ENCODE measurements at places on chromosomes 7 and 10.

GRCh38 chr10:43322769-43323168 is 48.7 kb upstream of the FXYD4 start:
- DNase-seq: peak; percentile 83

GRCh38 chr10:89741126-89741762 is 39.9 kb downstream of the KIF20B start:
- no peak for DNase-seq

DNA sequence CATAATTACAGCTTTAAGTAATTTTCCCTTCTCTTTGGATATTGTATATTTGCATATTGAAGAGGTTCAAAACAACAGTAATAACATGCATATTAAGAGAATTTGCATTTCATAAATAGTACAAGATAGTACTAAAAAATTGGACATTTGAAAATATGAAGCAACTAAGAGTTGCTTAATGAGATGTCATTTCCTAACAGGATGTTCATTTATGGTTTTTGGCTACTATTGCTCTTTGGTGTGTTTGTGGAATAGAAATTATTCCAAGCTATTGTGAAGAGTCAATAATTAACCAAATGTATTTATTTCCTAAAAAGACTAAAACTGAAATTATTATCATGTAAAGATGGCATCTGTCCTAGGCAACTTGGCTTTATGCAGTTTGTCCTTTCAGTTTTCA is 4.1 kb upstream of the SGCE start:
- DNase-seq: no peak

GRCh38 chr7:44338600-44338999 is 13.2 kb upstream of the CAMK2B start:
- DNase-seq: no peak

DNA sequence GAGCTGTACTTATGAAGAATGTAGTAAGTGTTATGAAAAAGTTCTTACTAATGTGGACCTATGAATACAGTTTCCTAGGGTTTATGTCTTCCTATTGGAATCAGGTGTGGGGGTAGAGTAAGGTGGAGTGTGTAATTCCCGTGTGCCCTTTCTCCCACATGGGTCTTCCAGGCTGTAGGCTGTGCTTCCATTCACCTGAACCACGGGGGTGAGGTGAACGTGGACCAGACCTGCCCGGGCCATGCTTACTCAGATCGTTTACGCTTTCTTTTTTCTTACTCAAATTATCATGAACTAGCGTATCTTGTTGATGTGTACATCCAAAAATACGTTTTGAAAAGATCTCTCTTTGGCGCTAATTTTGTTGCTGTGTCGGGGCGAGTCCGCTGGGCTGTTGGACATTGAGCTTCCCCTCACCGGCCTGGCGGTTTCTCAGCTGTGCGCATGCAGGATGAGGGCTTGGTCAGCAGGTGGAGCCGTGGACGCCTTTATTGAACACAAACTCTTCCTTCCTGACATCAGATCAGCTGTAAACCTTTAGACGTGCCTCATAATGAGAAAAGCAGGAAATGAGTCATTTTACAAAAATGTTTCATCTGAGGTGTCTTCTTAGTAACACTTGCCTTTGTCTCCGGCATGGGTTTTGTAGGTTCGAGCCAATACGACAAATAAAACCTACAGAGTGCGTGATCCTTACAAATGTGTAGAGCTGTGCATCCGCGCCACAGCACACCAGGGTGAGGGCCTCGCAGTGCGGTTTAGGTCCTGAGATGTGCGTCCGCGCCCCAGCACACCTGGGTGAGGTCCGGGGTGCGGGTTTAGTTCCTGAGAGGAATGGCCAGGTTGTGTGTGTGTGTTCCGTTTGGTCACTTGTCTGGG is 53.8 kb downstream of the WDR37 start:
- peak; percentile 83 for DNase-seq

- no peak for DNase-seq
Observed at GRCh38 chr10:61052469-61053205, 108.7 kb upstream of the RHOBTB1 start.

DNA sequence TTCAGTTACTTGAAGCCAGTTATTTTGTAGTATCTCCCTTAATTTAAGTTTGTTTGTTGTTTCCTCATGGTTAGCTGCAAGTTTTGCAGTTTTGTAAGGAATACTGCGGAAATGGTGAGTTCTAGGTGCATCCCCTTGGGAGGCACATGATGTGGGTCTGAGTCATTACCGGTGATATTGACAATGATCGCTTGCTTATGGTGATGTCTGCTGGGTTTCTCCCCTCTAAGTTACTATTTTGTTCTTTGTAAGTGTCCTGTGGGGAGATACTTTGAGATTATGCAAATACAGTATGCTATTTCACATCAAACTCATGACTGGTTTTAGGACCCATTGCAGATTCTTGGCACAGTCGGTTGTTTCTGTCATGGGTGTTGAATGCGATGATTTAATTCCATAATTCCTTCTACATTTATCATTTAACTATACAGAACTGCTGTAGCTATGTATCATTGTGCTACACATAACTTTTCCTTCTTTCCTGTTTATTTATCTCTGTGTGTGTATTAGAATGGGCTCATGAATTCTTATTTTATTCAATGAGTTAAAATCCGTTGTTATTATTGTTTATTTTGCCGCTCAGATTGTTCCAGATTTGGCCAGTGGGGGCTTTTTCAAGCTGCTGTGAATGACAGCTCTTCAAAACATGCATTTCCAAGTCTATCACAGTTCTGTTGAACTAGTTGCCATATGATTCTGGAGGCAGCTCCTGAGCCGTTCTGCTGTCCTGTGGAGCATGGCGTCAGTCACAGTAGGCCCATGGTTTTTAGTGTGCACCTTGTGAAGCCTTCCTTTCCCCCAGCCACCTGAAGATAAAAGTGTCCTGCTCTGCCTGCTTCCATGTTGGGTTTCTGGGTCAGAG is 18.4 kb downstream of the TSPAN14 start:
- peak; percentile 68 for DNase-seq

DNA sequence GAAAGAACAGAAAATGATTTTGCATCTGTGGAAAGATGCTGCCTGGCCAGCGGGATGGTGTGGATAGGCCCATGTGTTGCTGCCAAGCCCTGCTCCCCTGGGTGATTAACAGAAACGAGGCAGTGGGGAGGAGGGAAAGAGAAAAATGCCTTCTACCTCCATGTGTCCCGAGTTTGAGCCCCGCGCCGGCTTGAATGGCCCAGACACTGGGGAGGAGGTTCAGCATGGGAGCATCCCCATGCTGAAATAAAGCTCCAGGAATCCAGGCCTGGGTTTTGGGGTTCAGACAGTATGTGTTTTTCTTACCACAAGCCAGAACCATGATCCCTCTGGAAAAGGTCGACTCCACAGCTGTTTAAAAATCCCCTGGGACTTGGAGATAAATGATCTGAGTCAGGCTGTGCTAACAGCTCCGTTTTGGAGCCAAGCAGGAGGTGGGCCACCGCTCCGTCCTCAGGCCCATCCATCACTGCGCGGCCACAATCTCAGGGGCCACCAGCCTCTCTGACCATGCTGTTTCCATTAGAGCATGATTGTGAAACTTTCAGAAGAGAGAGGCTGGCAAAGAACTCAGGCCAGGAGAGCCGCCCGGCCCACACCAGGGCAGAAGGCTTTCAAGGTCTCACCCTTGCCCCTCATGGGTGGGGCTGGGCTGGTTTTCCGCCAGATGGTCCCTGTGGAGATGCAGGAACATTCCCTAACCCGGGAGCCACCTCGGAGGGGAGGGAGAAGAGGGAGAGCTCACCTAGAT is 299.7 kb downstream of the ZEB1 start:
- no peak for DNase-seq

DNA sequence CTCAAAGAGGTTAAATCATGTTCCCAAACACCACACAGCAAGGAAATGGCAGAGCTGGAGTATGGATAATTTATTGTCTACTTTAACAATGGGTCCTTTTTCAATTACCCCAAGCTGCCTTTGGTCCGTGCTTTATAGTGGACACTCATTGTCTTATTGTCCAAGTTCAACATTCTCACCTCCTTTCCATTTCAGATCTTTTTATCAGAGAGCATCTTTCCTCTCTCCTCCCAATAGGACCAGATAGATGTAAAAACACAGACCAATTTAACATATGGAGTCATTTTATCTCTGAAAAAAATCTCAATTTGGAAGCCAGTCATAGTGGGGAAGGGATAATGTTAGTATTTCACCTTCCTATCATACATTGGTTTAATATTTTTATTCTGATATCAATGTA is 83.5 kb upstream of the WAC start:
- DNase-seq: no peak

GRCh38 chr10:51092402-51092801 is 18.1 kb downstream of the PRKG1 start:
- DNase-seq: no peak

GRCh38 chr7:32299133-32299702 is 191.0 kb downstream of the LSM5 start:
- no peak for DNase-seq

DNA sequence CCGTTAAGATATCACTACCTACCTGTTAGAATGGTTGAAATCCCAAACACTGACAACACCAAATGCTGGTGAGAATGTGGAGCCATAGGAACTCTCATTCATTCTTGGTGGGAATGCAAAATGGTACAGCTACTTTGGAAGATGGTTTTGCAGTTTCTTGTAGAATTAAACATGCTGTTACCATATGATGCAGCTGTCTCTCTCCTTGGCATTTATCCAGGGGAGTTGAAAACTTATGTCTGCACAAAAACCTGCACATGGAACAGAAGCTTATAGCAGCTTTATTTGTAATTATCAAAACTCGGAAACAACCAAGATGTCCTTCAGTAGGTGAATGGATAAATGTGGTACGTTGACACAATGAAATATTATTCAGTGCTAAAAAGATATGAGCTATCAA is 199.5 kb downstream of the BICC1 start:
- DNase-seq: no peak

GRCh38 chr10:103470761-103471653 is 8.0 kb downstream of the CALHM3 start:
- peak; percentile 57 for DNase-seq

- no peak for DNase-seq
Observed at GRCh38 chr10:82969405-82969804, 1094.4 kb downstream of the NRG3 start.

DNA sequence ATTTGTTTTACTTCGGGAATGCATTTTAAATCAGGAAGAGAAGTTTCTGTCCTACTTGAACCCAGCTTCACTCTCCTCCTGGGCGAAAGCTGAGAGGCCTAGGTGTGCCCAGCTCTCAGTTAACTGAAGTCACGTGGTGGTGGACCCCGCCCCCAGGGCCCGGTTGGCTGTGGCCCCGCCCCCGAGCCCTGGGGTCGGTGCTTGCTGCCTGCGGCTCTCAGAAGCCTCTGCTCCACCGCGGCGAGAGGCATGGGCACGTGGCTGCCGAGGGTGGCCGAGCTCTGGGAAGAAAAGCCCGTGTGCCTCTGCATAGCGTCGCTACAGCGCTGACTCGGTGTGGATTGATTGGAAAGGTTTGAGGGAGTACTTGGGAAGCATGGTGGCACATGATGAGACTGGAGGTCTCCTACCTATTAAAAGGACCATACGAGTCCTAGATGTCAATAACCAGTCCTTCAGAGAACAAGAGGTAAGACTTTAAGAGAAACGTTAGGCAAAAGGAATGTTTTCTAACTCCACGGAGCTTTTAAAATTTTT is 34.1 kb downstream of the NET1 start:
- peak; percentile 76 for DNase-seq

DNA sequence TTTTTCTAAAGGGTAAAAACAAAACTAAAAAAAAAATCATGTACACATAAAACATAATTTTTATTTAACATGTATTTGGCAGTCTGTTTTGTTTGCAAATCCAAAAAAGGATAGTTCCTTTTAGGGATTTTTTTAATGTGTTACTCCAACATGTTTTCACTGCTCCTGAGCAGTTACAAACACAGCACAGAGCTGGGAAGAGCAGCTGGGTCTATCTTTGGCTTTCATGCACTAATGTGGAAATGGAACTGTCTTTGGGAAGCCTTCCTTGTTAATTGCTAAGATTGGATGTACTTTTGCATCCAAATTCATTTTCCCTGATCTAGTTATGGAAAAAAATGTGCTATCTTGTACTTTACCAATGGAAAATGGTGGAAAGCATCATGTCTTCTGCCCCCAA is 1035.1 kb downstream of the CNTNAP2 start:
- DNase-seq: no peak

- no peak for DNase-seq
Observed at GRCh38 chr10:52481986-52482555, 168.0 kb downstream of the DKK1 start.
